ENCODE measurements at places on chromosomes 12 and 14.

DNA sequence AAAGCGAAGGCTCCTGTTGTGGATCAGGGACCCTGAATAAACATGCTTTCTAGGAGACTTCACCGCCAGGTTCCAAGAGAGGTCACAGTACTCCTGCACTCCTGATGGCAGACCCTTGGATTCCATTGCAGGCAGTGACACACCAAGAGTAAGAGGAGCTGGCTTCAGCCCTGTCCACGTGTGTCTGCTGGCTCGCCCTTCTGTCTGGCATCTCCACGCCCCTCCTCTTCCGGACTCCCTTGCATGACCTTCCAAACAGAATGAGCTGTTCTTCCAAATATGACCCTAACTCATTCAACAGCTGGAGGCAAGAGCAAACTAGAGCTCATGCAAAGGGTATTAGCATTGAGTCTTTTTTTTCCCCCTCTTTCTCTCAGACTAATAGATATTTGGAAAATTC, 233.0 kb upstream of the PLEKHG7 start:
- no peak for DNase-seq

DNA sequence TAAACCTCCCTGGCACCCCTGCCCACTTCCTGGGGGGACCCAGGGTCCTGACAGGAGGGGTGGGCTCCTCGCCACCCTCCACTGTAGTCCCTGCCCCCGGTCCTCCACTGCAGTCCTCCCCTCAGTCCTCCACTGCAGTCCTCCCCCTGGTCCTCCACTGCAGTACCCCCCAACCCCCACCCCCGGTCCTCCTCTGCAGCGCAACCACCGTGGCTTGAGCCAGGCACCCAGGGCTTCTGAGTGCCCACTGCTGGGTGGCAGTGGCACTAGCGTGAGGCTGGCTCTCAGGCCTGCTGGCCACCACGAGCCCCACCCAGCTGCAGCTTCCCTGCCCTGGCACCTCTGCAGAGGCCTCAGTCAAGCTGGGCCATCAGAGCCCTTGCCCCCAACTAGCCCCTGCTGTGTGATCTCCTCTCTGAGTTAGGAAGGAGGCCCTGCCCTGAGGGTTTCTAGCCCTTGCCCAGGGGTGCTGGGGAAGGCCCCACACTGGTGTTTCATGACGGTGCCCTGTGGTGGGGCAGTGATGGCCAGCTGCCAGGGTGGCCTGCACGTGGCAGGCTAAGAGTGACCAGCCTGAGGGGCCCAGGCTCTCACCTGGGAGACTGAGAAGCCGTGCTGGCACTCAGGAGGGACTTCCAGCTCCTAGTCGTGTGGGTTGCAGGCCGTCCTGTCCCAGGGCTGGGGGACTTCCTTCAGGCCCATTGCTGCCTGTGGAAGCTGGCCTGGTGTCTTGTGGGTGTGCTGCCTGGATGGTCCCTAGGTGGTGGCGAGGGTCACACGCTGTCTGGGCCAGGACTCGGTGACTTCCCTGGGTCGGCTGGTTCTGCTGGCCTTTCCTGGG, 9.7 kb downstream of the CEP170B start:
- no peak for DNase-seq

DNA sequence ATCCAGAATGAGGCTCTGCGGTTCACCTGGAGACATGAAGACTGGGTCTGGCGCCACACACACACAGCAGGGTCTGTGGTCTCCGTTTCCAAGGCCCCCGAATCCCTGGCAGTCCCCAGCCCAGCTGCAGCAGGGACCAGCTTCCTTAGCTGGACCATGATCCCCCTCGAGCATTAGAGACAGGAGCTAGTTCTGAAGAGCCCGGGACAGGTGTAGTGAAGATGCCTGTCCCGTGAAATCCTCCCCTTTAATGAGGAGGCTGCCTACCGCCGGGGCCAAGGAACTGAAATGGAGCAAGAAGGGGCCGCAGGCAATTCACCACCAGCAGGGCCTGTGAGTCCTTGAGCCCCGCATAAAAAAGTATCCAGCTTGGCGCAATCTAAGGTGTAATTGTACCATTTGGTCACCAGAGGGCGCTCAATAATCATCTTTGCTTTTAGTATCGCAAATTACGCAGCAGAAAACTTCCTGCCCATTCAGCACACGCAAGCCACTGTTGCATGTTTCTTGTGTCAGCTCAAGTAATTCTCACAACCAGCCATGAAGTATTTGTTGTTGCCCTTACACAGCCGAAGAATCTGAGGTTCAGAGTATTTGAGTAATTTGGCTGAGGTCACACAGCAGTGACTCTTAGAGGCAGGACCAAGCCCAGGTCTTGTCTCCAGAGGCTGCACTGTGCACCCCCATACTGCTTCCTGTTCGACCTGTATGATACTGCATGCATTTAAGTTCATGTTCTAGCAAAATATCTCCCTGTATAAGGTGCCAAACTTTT, 54.3 kb upstream of the PPP2R5C start:
- DNase-seq = no peak

DNA sequence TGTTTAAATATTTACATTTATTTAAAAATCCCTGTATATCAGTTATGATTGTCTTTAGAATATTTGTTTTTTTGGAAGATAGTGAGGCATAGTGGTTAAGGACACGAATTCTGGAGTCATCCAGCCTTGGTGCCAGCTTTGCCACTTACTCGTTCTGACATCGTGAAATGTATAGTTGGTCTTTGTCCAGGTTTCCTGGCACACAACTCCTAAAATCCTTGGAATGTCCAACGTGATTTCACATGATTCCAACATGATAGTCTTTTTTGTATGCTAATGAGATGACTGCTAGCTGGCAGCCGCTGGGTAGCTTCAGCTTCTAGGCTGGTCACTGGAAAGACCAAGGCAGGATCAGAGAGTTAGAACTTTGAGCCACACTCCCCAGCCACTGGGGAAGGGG, 64.8 kb downstream of the PRICKLE1 start:
- no peak for DNase-seq

Data from keratinocyte (primary cell).